ENCODE measurements at places on chromosomes 1 and 21. TPM values are rescaled to one million over a fixed set of nuclear protein-coding genes. Genes with fewer than 3 reads are reported as not detected.

- H3K4me1 ChIP-seq = no peaks in the 10 kb centered on the region
- peaks cover 31% of the 10 kb centered on the region for H3K27me3 ChIP-seq
- DNase-seq = no peak
Measured at GRCh38 chr1:4176841-4177240, 276.8 kb upstream of the C1orf174 start.

The KRTAP19-3 gene
- not detected for total RNA-seq

The ITGB2 gene
- 6.0 TPM for total RNA-seq

DNA sequence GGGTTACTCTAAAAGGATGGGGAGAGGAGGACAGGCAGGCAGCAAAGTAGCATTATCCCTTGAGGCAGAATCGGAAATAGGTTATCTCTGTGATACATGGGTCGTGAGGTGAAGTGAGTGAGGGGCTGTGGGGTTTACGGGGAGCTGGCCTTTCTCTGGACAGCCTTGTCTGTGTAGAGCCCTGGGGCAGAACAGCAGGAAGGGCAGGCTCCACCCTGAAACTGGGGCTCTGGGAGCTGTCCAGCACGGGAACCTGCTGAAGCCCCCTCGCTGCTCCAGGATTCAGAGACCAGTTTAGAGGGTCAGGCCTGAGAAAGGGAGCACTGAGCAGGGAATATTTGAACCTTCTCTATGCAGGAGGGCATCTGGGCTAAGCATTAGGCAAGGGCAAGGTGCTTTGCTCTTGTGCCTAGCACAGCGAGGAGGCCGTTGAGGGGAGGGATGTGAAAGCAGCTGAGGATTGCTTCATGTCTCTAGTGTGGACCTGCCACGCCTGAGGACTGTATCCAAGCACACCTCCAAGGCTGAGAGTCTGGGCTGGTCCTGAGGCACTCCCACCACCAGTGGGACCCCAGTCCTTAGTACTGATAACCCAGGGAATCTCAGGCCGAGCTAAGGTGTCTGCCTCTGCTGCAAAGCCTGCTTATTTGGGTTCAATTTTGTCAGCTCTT is 55.8 kb downstream of the NAV1 start:
- H3K4me3 ChIP-seq = no peak overlapping the region
- H3K4me1 ChIP-seq = peaks cover 11% of the 10 kb centered on the region
- H3K27me3 ChIP-seq = no peaks in the 10 kb centered on the region
- no peak overlapping the region for H3K27ac ChIP-seq

The HMGCS2 gene
- not detected for total RNA-seq
